MCF 10A (cell line): ENCODE measurements at places on chromosomes 16 and 17. TPM values are rescaled to one million over a fixed set of nuclear protein-coding genes. Genes with fewer than 3 reads are reported as not detected.
A peak's percentile ranks its signal among the peaks of the same experiment; 100 is the strongest.

PRSS53 gene
- 4.4 and 5.5 TPM in 2 replicates for total RNA-seq

DLG4 gene
- 7.6 TPM in 2 replicates for total RNA-seq

IL32 gene
- 24.0 and 29.8 TPM in 2 replicates for total RNA-seq

SCGB1C2 gene
- not detected in 2 replicates for total RNA-seq

RHBDL1 gene
- total RNA-seq, result 3.0 and 4.5 TPM in 2 replicates

SMCR8 gene
- 10.9 and 16.8 TPM in 2 replicates for total RNA-seq

LGALS9 gene
- total RNA-seq, result 0.44 and 0.54 TPM in 2 replicates

CNTNAP4 gene
- not detected in 2 replicates for total RNA-seq

BAIAP3 gene
- 0.49 and 0.75 TPM in 2 replicates for total RNA-seq

SOX9 gene
- 2.6 and 4.5 TPM in 2 replicates for total RNA-seq

NPIPA5 gene
- total RNA-seq, result 22.2 and 26.0 TPM in 2 replicates

CHTF18 gene
- total RNA-seq, result 22.7 and 30.9 TPM in 2 replicates

SP2 gene
- total RNA-seq, result 11.9 and 15.1 TPM in 2 replicates

TEKT3 gene
- total RNA-seq, result not detected in 2 replicates

ZNF469 gene
- not detected in 2 replicates for total RNA-seq

ABCC3 gene
- 209 and 293 TPM in 2 replicates for total RNA-seq

GRCh38 chr16:86931410-86931941, 353.1 kb downstream of the FOXL1 start:
- DNase-seq, result peak; percentile 70

GRCh38 chr17:74326506-74326905, 480 bp downstream of the KIF19 start:
- no peak for DNase-seq

GRCh38 chr17:79022507-79022991, 1.4 kb upstream of the C1QTNF1 start:
- no peak for DNase-seq

DNA sequence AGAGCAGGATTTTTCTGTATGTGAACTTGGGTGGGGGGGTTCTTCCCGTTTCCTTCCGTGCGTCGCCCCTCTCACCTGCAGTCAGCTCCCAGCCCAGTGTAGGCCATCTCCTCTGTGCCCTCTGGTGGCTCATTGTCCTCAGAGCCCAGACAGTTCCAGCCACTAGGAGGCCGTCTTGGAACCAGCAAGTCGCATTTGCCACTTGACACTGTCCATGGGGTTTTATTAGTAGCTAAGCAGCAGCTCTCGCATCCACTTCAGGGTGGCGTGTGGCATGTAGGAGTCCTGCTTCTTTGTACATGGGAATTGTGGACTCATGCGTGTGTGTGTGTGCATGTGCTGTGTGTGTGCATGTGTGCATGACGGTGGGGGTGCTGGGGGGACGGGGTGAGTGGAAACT, 74.0 kb downstream of the SEC14L1 start:
- DNase-seq, result peak; percentile 52

GRCh38 chr17:35747540-35748017, 5.5 kb downstream of the GAS2L2 start:
- DNase-seq, result peak; percentile 80

DNA sequence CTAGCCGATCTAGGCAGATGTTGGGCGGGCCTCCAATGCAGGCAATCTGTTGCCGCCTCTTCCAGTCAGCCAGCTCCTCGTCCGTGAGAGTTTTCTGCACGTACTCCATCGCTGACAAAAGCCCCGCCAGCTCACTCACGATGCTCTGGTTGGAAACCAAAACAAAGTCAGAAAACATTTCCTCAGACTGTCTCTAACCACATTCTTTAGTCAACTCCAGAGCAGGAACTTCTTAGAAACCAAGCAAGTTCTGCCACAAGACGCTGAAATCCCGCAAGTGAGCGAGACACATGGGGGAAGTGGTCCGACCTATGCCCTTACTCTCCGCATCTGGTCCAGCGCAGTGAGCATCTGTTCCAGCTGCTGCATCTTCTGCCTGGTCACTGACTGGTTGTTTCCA, 49.1 kb downstream of the STAT5A start:
- no peak for DNase-seq

DNA sequence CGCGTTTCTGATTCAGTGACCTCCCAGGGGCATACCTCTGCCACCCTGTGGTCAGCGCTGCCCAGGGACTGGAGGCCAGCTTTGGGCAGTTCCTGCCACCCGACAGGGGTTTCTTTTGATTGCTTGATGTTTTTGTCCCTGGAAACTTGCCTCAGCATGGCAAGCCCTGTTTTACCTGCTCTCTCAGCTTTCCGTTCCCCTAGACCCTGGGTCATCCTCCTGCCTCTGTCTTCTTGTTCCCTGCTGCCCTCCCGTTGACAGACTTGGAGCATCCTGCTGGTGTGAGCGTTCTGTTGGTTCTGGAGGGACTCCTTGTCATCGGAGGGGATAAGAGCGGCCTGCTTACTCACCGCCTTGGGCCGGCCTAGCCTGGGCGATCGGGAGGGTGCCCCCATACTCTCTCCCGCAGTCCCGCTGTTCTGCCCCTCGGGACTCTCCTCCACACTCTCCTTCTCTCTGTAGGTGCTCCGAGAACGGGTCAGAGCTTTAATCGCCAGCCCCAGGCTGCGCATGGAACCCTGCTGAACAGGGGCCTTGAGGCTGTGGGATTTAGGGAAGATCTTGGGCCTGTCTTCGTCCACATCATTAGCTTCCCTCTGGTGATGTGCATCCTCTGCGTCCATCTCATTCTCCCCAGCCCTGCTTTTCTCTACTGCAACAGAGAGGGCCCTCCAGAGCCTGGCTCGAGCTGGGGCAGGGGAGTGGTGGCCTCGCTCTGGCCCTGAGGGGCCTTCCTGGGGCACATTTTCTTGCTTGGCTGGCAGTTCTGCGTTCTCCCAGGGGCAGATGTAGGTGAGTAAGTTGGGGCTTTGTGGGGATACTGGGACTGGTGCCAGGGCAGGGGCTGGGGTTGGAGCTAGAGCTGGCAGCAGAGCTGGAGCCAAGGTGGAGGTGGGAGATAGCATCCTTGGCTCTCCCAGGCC, 13.7 kb downstream of the GPR179 start:
- no peak for DNase-seq

GRCh38 chr17:79046197-79046915, 22.4 kb downstream of the C1QTNF1 start:
- DNase-seq, result no peak

DNA sequence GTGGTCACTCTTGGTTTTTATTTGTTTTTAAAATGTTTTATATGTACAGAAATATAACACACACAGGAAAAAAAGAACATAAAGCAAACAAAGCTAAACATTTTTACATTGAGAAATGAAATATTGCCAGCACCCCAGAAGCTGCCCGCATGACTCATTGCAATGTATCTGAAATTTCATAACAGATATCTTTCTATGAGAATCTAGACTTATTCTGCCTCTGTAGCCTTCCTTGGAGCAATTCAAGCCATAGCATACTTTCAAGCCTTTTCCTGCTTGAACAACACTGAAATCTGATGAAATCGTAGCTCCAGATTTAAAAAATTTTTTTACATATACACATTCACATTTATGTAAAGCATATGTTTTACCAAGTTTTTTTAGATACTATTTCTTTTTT, 86.9 kb downstream of the RBBP6 start:
- DNase-seq, result peak; percentile 66

DNA sequence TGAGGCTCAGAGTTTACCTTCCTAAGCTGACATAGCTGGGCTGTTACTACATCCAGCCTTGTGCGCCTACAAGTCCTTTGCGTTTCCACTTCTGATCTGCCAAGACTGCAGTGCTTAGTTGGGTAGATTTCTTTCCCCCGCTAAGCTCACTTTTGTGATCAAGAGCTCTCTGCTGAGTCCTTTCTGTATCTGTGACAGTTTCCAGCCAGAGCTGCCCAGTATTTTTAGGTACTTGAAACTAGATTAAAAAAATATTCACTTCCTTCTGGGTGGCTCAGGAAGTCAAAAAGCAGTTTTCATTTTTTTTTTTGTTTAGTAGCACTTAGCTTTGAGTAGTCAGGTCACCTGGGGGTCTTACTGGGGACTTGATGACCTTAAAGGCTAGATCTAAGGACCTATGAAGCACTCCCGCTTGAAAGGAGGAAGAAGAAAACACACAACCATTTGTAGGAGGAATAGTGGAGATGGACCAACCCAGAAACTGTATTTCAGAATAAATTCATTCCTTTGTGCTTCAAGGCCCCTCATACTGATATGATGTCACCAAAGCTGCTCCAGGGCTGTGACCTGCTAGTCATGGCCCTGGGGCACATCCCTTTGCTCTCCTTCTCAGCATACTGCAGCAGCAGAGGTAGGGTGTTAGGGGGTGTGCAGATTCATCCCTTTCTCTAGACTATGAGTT, 75.6 kb upstream of the HNF1B start:
- DNase-seq, result no peak

- peak; percentile 38 for DNase-seq
Measured at GRCh38 chr17:35793257-35793656, 2.2 kb downstream of the MMP28 start.

- DNase-seq, result peak; percentile 8
Measured at GRCh38 chr16:12529582-12529981, 274.1 kb downstream of the CPPED1 start.

GRCh38 chr17:45686250-45686649, 97.9 kb upstream of the CRHR1 start:
- no peak for DNase-seq

DNA sequence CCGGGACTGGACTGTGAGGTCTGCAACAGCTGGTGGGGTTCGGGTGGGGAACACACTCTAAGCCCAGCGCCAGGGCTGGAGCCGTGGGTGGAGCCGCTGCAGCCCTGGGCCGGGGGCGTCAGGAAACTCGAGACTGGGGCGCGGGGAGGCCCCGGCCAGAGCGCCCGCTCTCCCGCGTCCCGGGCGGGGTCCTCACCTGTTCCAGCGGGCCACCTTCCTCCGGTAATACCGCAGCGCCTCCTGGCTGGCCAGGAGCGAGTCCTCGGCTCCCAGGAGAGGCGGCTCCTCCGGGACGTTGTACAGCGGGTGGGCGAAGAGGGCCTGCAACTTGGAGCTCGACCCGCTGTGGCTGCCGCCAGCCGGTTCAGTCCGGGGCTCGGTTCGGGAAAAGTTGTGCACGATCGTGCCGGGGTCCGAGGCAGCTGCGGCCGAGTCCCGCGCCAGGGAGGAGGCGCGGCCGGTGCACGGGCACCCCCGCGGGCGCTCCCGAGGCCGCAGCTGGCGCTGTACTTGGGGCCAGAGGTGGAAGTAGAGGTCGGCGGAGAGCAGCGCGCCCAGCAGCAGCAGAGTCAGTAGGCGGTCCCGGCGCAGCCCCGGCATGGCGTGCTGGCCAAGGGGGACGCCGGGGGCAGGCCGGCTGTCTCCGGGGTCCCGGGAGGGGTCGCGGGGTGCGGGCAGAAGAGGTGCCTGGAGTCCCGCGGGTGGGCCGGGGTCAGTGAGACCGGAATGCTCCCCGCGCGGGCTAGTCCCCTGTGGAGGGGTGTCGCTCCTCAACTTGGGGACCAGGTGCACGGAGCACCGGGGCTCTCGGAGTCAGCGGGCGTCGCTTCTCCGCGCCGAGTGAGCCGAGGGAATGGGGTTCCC, 868 bp downstream of the FAM20A start:
- DNase-seq, result no peak

DNA sequence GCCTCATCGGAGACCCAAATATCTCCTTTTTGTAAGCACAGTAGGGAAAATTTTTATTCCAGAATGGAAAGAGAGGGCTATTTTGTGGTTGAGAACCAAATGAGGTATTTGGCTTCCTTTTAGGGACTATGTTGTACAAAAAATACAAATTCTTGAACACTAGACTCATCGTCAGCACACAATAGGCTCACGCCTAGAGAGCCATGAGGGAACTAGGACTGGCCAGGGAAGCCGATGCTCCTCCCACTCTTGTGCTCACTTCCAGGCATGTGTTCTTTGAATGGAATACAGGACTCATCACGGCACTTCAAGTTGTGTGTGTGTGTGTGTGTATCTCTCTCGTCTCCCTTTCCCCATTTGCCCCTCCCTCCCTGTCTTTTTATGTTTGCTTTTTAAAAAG, 17.8 kb upstream of the BLMH start:
- DNase-seq, result no peak

DNA sequence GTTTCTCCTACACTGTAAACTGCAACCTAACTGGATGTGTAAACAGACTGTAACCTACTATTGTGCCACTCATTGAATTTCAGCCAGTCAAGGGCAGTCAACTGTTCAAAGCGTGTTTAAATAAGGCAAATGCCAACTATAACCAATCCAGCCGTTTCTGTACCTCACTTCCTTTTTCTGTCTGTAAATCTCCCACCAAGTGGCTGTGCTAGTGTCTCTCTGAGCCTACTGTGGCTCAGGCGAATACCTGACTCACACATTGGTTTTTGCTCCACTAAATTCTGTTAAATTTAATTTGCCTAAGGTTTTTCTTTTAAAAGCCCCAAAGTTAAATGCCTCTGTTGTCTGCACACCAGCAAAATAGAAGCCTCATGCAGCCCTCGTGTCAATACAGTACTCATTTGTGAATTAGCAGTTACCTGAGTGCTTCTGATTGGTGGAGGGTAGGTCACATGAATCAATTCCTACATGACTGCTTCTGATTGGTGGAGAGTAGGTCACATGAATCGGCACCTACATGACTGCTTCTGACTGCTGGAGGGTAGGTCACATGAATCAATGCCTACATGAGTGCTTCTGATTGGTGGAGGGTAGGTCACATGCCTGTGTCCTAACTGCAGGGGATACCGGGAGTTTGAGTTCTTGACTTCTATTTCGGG, 31.1 kb upstream of the CCR7 start:
- peak; percentile 8 for DNase-seq

GRCh38 chr17:8141741-8142140, 10.5 kb downstream of the PER1 start:
- DNase-seq, result no peak

DNA sequence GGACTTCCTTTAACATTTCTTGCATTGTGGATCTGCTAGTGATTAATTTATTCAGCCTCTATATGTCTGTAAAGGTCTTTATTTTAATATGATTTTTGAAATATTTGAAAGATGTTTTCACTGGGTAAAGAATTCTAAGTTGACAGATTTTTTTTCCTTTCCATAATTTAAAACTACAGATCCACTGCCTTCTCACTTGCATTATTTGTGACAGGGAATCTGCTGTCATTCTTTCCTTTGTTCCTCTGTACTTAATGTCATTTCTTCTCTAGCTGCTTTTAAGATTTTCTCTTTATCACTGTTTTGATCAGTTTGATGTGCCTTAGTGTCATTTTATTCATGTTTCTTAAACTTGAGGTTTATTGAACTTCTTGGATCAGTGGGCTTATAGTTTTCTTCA, 159.9 kb downstream of the CYB561 start:
- DNase-seq, result no peak

GRCh38 chr16:73020409-73020884, 27.5 kb downstream of the ZFHX3 start:
- peak; percentile 90 for DNase-seq
